ENCODE measurements at places on chromosomes 1 and 21.

- peak; percentile 86 for DNase-seq
These were observed 84.6 kb upstream of the BMP8A start for GRCh38 chr1:39406533-39407450.

- DNase-seq, result no peak
These were observed 37.8 kb upstream of the GADD45A start for GRCh38 chr1:67647036-67647798.

DNA sequence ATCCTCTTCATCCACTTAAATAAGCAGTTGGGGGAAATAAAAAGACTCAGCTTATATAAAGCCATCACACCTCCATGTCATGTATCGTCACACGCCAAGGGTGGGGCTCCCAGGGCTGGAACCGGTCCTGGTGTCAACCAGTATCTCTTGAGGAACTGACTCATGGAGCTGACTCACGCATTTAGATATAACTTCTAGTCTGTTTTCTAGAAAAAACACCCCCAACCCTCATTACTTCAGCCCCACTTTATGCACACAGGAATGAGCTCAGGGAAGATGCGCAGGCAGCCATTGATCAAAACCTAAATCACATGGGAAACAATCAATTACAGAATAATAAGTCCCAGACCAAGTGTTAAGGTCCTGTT, 6.9 kb upstream of the IL22RA1 start:
- peak; percentile 23 for DNase-seq

GRCh38 chr1:237235091-237235490, 193.1 kb downstream of the RYR2 start:
- DNase-seq, result no peak

DNA sequence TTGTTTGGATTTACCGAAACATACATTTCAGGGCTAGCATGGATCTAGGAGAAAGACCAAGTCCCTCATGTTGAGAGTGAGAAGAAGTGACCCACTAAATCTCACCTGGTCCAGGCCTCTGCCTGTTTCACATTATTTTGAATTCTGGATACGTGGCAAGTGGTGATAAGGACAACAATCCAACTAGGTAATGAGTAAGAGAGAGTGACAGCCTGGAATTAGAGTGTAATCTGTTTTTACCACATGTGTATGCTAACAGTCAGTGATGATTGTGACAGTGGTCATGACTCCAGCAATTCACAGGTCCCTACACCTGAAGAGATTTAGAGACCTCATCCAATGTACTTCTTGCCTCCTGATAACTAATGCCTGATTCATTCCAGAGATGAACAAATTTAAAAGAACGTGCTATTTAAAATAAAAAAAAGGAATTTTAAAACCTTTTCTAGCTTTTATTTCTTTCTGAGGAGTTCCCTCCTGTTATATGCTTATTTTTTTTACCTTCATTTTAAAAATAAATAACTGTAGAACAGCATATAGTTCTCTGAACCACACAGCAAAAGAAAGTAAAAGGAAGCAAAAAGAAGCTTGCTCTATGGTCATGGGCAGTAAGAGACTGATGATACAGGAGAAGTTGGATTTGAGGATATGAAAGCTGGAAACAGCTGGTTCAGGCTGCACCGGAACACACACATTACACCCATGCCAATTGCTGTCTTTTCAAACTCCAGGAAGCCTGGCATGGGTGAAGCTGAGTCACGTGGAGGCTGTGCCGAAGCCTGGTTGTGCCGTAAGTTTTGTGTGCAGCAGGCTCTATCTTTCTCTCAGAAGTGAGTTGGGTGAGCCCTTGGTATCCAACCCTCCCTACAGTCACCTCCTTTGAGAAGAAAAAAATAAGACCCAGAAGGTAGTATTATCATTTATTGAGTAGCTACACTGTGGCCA, 14.7 kb downstream of the C1orf116 start:
- DNase-seq, result no peak

DNA sequence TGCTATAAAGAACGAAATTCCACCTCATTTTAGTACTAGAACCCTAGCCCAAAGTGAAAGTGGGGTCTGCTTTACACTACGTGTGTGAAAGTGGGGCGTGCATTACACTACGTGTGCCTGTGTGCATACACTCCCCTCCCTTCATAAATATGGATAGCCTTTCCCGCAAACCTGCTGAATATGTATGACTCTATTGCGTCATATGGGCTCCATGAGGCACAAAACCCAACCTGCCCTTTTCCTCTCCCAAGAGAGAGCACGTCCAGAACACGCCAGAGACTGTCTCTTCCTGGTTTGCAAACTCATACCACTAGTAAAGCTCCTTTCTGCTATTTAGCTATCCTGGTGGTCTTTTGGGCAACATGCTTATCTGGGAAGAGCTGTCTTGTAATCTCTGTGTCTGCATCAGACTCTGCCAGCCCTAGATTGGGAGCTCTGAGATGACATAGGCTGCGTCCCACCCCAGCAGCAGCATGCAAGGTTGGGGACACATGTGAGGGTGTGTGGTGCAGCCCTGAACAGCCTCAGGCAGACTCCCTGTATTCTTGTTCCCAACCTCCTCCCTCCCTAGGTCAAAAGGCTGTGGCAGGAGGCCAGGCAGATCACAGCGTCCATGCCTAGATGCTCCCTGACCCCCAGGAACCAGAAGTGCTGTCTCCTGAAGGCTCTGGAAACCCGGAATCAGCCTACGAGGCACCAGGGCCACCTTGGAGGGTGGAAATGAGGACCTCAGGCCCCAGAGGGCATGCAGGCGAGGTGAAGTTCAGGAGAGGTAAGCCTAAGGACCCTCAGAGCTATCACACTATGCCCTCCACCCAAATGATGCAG, 12.3 kb upstream of the PADI1 start:
- DNase-seq, result peak; percentile 33

DNA sequence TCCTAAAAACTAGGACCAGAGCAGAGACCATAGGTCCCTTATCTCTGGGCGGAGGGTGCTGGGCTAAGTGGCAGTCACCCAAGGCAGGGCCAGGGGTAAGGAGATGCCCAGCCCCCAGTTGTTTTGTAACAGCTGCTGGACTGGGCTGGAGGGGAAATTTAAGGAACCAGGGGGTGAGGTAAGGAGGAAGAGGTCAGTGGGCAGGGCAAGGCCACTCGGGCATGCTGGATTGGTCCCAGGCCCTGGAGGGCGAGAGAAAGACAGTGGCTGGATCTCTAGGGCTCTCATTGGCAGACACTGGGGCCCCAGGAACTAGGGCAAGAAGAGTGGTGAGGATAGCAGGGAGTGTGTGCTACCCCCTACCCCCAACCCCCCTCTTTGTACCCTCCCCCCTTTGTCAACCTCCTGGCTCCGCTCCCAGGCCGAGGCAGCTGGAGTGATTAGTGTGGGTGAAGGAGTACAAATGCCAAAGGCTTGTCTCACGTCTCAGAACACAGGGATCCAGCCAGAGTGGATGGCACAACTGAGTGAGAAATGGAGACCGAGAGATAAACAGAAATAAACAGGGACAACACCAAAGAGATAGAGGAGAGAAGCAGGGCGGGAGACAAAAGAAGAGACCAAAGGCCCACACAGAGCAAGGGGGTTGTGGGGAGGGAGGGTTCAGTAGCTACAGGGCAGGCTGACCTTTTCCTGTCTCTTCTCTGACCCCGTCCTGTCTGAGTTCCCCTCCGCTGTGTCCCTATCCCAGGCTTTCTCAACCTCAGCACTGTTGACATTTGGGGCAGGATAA, 20.5 kb upstream of the THRAP3 start:
- peak; percentile 69 for DNase-seq

- DNase-seq, result no peak
These were observed 642 bp upstream of the PARP1 start for GRCh38 chr1:226408285-226409184.

DNA sequence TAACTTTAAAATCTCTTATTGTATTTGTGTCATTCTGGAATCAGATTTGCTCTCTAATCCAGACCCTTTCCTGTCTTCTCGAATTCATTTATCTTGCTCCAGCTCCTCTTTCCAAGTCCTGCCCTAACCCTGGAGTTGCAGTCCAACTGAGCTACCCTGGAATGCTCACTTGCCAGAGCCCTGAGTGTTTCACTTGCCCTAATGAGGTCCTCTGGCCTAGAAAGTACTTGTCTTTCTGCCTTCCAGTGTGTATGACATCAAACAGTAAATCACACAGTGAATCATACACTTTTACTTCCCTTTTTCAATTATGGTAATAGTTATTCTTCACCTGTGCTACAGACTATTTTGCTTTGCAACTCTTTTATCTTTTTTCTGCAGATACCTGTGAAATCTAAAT, 96.9 kb downstream of the NEK7 start:
- peak; percentile 66 for DNase-seq
